GM13977 (cell line): ENCODE measurements at places on chromosomes 2 and 18.

DNA sequence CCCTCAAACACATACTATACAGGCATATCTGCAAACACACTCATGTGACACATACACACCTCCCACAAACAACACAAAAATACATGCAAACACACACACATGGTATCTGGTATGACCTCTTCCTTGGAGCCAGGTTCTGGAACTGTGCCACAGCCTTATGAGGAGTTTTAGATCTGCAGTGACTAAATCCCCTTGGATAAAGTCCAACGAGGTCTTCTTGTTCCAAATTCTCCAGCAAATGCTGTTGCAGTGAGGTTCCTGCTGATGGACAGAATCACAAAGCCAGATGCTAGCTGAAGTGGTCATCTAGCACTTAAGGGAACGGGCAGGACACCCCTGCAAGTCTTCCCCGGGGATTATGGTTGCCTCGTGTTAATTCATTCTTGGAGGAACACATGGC lies 54.5 kb upstream of the DAPL1 start:
- no peak for DNase-seq

GRCh38 chr18:513826-514530 lies 13.5 kb upstream of the COLEC12 start:
- DNase-seq = no peak

DNA sequence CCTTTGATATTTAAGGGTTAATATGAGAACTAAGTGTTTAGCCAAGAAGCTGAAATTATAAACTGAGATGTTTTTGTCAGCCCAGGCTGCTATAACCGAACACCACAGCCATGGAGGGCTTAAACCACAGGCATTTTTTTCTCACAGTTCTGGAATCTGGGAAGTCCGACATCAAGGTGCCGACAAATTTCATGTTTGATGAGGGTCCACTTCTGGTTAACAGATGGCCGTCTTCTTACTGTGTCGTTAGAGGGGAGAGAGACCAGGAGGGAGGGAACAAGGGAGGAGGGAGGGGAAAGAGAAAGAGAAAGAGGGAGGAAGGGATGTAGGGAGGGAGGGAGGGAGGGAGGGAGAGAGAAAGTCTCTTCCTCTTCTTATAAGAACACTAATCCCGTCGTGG lies 6.5 kb upstream of the CNDP2 start:
- no peak for DNase-seq

DNA sequence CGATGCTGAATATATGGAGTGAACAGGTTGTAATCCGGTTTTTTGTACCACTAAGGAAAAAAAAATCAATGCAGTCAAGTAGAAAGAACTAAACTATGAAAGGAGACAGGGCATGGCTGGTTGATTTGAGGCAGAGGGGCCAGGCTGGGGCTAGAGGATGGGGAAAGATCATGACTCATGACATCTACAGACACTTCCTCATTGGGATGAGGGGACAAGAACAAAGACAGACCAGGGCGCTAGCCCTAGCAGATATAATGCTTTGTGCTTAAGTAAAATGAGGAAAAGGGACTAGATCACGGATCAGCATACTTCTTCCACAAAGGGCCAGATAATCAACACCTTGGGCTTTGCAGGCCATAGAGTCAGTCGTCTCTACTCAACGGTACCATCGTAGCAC lies 55.8 kb downstream of the ST6GAL2 start:
- no peak for DNase-seq

DNA sequence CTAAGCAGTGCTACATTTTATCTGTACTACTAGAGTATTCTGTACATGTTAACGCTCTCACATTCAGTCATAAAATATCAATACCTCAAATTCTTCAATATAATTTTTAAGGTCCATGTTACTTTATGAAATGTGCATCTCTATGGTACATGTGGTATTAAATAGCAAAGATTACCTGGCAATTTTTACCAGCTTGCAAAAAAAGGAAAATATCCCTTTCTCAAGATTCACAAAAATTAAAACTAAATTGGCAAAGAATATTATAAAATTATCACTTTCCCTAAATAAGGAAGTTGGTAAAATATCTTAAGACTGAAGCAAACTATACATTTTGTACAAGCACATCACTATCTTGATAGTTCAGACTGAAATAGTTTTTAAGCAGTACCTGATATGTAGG lies 115.0 kb upstream of the RNU4ATAC start:
- no peak for DNase-seq

DNA sequence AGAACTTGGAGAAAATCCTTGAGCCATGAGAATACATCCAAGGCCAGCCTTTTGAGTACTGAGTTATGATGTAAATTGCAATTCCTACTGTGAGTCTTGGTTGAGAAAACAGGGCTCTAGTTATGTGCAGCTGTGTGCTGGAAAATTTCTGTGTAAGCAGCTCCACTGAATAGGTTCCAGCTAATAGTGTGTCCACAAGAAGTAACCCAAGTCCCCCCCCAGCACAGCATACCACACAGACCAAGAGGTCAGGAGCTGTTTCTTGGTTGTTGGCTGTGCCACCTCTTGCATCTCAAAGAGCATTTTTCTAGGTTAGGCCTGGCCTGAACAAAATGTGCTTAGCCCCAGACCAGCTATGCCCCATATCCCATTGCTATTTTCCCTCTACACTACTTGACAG lies 36.8 kb upstream of the APCDD1 start:
- no peak for DNase-seq

- DNase-seq = no peak
These were observed 404.8 kb upstream of the GALNT5 start for GRCh38 chr2:156852681-156853080.

GRCh38 chr2:148814143-148814859 lies 60.7 kb upstream of the KIF5C start:
- DNase-seq = no peak
